Ecto neural progenitor cell (in vitro differentiated cells): ENCODE measurements at places on chromosomes 13 and 19.

DNA sequence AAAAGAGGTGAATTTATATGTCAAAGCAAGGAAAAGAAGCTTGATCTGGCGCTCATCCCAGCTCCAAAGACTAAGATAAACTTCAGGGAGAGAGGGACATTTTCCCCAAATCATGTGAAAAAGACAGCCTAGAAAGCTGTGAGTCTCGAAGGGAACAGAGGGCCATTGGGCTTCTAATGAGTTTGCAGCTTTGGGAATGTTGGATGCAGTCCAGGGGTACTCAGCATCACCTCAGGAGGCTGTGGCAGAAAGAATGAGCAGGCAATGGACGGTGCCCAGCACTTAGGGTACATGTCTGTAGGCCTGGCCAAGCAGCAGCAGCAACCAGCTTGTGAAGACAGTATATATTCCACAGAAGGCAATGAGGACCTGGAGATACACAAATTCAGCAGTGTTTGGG lies 25.7 kb upstream of the WASF3 start:
- no peak for DNase-seq

DNA sequence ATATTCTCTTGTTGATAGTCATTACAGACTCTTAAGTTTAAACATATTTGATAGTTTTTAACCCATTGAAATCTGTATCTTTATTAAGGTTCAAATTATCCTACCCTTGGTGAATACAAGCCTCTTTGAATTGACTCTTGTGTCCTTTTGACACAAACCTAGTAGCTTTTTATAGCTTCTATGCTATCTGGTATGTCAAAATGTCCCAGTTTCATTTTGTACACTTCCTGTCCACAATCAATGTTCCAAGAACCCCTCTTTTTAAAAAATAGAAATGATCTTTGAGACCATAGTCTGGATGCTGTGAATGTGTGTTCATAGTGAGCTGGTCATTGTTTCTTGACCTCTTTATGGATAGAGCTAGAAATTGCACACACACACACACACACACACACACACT lies 39.2 kb upstream of the FGF14 start:
- no peak for DNase-seq

- no peak for DNase-seq
Measured at GRCh38 chr13:32045982-32046785, 14.6 kb downstream of the FRY start.

DNA sequence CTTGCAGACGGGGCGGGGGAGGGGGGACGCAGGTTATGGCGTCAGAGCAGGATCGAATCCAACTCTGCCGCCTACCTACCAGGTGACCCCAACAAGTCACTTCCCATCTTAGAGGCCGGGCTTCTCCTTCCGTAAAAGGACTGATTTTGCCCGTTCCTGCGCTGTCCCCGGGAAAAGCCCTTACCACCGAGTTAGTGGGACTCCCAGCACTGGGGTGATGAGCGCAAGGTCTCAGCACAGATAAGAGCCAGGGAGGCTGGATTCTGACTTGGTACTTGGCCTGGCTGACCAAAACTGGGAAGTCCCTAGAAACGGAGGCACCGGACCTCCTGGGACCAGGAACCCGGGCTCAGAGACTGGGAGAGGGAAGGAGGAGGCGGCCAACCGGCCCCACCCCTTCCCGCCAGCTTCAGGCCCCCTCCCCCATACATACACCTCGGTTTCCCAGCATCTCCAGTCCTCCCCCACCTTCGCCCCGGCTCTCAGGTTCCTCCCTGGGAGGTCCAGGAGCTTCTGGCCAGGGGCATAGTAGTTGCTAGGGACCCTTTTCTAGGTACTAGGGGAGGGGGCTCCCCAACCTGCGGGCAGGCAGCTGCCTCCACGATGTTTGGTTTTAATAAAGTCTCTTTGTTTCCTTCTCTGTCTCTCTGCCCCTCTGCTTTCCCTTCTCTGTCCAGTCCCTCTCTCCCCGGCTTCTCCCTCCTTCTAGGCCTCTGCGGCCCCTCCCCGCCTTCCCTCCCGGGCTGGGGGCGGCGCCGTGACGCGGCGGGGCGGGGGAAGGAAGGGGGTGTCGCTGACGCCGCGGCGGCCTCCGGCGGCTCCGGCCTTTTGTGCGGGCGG lies at the start of gene GRAMD1A:
Gene GRAMD1A, plus strand, starts transcription at position 826 of the 840 bp plus-strand sequence. CDS start 156 bp downstream, outside the sequence.
- DNase-seq = no peak
